Renal pelvis (tissue), 12 donors: ENCODE measurements at places on chromosomes 3 and 15. TPM values are rescaled to one million over a fixed set of nuclear protein-coding genes. Genes with fewer than 3 reads are reported as not detected.
A peak's percentile ranks its signal among the peaks of the same experiment; 100 is the strongest.

The KAT2B gene
- 23.6 TPM for polyA plus RNA-seq

The NME9 gene
- 5.0 TPM for polyA plus RNA-seq

The RTP4 gene
- polyA plus RNA-seq = 0.47 TPM

The ROPN1B gene
- 0.58 TPM for polyA plus RNA-seq

The RTP1 gene
- polyA plus RNA-seq = not detected

The LNP1 gene
- polyA plus RNA-seq = 6.7 TPM

The SLC12A8 gene
- polyA plus RNA-seq = 8.4 TPM

The IMPG2 gene
- 0.37 TPM for polyA plus RNA-seq

The PLS1 gene
- 24.8 TPM for polyA plus RNA-seq

DNA sequence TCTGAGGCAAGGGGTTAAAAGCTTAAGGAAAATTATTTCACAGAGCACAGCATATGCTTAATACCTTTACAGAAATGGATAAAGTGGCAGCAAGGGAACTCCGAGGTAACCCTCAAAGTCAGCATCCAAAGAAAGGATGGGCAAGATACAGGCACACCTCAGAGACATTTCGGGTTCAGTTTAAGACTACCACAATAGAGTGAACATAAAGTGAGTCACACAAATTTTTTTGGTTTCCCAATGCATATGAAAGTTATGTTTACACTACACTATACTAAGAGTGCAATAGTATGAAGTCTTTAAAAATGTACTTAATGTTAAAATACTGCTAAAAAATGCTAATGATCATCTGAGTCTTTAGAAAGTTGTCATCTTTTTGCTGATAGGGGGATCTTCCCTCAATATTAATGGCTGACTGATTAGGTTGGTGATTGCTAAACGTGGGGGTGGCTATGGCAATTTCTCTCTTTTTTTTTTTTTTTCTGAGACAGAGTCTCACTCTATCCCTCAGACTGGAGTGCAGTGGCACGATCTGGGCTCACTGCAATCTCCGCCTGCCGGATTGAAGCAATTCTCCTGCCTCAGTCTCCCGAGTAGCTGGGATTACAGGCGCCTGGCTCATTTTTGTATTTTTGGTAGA is 10.0 kb downstream of the UBR1 start:
- no peak for DNase-seq

- no peak for DNase-seq
Observed at GRCh38 chr15:100715571-100716455, 113.4 kb downstream of the ASB7 start.

GRCh38 chr15:73153024-73153423 is 100.8 kb downstream of the NEO1 start:
- no peak for DNase-seq

DNA sequence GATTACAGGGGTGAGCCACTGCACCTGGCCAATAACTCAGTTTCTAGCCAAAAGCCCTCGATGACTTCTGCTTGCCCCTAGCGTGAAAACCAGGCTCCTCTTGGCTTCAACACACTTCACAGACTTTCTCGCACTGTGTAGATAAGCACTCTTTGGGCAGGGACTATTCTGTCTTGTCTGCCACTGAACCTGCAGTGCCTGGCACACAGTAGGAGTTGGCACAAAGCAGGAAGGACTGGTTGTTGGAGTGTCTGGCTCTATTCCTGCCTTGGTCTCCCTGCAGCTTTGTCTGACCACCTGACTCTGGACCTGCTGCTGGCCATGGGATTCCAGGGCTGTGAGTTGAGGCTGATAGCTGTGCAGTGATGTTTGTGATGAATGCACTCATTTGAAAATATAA is 46.4 kb upstream of the RGMA start:
- DNase-seq = no peak

- DNase-seq = peak; percentile 69
Observed at GRCh38 chr3:68306571-68306970, 625.8 kb downstream of the TAFA4 start.

- no peak for DNase-seq
Observed at GRCh38 chr15:71387810-71388209, 272.5 kb downstream of the THSD4 start.

GRCh38 chr3:33729993-33730392 is 11.9 kb upstream of the CLASP2 start:
- DNase-seq = no peak

DNA sequence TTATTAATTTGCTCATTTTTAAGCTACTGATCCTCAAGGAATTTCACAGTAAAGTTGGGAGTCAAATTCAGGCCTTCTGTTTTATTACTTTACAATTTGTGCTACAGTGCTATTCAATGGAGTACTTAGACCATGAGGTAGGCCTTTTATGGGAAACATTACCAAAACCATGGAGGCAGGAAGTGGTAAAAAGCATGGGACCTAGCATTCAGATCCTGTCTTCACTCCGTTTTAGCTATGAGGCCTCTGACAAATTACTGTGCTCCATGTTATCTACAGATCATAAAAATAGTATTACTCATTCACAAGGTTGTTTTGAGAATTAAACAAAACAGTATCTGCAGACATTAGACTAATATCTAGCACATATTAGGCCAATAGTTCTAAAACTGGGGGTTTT is 140.6 kb upstream of the SLITRK3 start:
- no peak for DNase-seq

- DNase-seq = no peak
Observed at GRCh38 chr15:58999694-59000093, 12.2 kb downstream of the RNF111 start.

- peak; percentile 65 for DNase-seq
Observed at GRCh38 chr15:66004618-66005262, 135.4 kb downstream of the RAB11A start.

- peak; percentile 76 for DNase-seq
Observed at GRCh38 chr3:196431181-196432136, 768 bp downstream of the UBXN7 start.

GRCh38 chr3:135059580-135059979 is 264.5 kb downstream of the EPHB1 start:
- DNase-seq = no peak

- DNase-seq = no peak
Observed at GRCh38 chr3:153277029-153277428, 115.0 kb downstream of the RAP2B start.

- no peak for DNase-seq
Observed at GRCh38 chr3:19940643-19941042, 6.3 kb upstream of the RAB5A start.

DNA sequence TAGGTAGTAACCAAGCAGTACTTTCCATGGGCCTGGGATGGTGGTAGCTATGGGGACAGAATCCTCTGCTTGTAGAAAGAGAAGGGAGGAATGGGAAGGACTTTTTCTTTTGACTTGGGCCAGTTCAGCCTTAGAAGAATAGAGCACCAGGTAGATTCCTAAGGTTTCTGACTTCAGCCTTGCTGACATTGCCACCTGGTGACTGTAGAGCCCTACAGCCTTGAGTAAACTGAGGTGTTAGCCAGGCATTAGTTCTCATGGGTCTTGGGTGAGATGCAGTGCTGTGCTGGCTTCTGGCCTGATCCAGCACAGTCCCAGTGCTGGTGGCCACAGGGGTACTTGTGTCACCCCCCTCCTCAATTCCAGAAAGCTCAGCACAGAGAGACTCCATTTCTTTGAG is 171.1 kb downstream of the ZBBX start:
- no peak for DNase-seq

- DNase-seq = no peak
Observed at GRCh38 chr15:43273243-43273642, 6.5 kb upstream of the TGM5 start.

GRCh38 chr3:140499114-140499757 is 178.6 kb upstream of the TRIM42 start:
- peak; percentile 26 for DNase-seq

- DNase-seq = no peak
Observed at GRCh38 chr3:111904376-111905241, 45.5 kb downstream of the PHLDB2 start.

DNA sequence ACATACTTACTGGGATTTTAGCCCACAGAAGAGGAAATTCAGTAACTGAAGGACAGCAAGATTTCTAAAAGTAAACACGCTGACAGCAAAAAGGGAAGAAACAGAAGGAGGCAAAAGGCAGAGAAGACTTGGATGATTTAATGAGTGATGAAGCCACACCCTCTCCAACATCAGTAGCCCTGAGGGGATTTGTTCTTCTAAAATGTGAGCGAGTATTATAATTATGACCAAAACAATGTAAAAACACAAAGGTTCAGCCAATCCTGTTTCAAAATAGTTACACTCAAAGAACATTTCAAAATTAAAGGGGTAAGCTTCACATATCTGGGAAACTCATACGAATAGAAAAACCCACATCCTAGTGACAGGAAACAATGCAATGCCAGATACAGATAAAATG is 25.0 kb downstream of the MCCC1 start:
- no peak for DNase-seq

DNA sequence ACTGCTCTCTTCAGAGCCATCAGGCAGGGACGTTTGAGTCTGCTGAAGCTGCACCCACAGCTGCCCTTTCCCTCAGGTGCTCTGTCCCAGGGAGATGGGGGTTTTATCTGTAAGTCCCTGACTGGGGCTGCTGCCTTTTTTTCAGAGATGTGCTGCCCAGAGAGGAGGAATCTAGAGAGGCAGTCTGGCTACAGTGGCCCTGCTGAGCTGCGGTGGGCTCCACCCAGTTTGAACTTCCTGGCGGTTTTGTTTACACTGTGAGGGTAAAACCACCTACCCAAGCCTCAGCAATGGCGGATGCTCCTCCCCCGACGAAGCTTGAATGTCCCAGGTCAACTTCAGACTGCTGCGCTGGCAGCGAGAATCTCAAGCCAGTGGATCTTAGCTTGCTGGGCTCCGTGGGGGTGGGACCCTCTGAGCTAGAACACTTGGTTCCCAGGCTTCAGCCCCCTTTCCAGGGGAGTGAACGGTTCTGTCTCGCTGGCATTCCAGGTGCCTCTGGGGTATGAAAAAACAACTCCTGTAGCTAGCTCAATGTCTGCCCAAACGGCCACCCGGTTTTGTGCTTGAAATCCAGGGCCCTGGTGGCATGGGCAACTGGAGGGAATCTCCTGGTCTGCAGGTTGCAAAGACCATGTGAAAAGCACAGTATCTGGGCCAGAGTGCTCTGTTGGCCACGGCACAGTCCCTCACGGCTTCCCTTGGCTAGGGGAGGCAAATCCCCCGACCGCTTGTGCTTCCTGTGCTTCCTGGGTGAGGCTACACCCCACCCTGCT is 21.1 kb upstream of the ST6GAL1 start:
- DNase-seq = no peak

DNA sequence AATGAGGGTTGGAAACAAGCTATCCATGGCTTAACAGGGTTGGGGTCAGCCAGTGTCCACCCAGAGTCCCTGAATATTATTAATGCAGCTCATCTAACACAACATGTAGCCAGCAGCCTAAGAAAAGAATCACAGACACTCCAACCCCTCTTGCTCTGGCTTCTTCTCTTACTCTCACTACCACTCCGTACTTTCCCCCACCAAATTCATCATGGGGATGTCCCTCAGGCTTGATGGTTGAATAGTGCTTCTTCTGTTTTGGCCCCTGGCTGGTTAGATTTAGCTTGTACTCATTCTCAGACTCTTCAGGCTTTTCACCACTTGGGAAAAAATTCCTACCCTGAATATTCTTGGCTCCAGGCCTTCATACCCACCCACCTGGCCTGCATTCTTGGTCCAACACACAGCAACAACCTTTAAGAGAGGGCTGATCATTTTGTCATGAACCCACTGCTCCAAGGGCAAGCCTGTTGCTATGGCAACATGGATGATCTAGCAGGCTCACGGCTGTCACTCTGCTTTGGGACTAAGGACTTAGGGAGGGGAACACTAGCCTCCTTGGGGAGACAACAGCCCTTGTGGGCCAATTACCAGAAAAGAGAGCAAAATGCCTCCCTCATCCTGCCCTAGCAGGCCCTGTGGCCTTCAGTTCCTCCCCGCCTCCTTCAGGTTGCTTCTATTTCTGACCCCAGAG is 9.4 kb upstream of the MED12L start:
- DNase-seq = no peak

DNA sequence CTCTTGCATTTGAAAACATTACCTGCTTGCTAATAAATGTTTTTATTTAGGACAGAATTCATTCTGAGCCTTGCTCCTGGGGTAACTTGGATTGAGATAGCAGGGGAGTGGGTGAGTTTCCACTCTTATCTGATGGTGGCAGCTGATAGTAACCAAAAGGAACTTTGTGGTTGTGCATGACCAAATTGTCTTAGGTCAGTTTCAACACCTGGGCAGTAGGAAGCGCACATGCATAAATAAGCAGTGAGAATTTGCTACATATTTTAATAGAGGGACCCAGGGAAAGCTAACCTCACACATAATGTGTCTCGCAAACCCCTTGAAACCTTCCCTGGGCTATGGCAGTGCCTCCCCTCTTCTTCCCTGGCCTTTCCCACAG is 65.4 kb upstream of the XCR1 start:
- no peak for DNase-seq

DNA sequence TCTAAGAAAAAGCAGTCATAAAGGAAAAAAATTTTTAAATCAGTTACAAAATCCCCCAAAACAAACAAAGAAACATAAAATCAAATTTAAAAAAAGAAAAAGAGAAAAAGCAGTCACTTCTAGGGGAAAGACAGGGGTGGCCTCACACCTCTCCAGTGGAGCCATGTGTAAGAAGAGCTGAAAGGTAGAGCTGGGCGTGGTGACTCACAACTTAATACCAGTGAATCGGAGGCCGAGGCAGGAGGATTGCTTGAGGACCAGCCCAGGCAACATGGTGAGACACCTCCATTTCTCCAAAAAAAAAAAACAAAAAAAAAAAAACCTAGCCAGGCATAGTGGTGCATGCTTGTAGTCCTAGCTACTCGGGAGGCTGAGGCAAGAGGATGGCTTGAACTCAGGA is 14.7 kb downstream of the MESD start:
- no peak for DNase-seq

DNA sequence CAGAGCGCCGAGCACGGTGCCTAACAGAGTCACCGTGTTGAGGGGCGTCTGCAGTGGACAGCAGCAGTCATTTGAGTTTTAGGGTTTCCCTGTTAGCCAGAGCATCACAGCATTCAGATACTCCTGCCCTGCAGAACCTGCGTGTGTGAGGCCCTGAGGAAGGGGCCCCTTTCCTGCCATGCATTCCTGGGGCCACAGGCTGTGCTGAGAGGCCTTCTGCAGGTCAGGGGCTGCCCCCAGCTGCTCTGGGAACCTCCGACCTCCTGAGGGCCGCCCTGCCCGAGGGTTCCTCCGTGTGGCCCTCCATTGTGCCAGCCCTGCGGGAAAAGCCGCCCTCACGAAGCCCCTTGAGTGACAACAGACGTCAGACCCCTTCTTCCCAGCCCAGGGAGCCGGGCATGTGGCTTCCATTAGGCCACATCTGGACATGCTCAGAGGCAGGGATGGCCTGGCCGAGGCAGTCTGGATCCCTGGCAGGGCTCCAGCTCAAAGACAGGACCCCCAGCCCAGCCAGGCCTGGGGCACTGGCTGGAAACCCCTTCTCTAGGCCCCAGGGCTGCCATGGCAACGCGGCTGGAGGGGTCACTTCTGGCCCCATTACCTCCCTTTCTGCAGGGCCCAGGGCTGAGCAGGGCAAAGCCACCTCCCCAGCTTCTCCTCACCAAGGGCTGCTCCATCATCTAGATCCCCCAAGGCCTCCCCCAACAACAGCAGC is 25.3 kb downstream of the FBLN2 start:
- DNase-seq = no peak

DNA sequence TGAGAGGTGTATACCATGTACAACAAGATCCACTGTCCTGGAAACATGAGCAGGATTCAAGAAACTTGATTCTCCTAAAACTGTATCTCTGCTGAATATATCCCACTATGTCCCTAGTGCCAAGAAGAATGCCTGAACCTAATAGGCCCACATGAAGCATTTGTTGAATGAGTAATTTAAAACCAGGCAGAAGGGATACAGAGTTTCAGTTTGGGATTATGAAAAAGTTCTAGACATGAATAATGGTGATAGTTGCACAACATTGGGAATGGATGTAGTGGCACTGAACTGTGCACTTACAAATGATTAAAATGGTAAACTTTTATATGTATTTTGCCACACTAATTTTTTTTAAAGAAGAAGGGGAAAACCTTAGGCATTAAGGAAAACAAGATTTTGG is 261.1 kb downstream of the IL5RA start:
- no peak for DNase-seq
